Head of caudate nucleus (tissue), 42 donors: ENCODE measurements at places on chromosomes 6 and 20.

- DNase-seq, result no peak
Measured at GRCh38 chr6:77425671-77426070, 37.6 kb downstream of the HTR1B start.

- DNase-seq, result no peak
Measured at GRCh38 chr6:1763404-1763803, 153.7 kb downstream of the FOXC1 start.

GRCh38 chr20:57390604-57391438, at the start of gene RBM38:
Gene RBM38, plus strand, starts transcription at chr20:57391396. Its CDS starts 186 bp downstream, at chr20:57391582.
- DNase-seq, result peak; percentile 53

- DNase-seq, result no peak
Measured at GRCh38 chr6:79634491-79635231, 3.5 kb downstream of the SH3BGRL2 start.

- DNase-seq, result peak; percentile 61
Measured at GRCh38 chr6:113306552-113307145, 550.5 kb upstream of the MARCKS start.

DNA sequence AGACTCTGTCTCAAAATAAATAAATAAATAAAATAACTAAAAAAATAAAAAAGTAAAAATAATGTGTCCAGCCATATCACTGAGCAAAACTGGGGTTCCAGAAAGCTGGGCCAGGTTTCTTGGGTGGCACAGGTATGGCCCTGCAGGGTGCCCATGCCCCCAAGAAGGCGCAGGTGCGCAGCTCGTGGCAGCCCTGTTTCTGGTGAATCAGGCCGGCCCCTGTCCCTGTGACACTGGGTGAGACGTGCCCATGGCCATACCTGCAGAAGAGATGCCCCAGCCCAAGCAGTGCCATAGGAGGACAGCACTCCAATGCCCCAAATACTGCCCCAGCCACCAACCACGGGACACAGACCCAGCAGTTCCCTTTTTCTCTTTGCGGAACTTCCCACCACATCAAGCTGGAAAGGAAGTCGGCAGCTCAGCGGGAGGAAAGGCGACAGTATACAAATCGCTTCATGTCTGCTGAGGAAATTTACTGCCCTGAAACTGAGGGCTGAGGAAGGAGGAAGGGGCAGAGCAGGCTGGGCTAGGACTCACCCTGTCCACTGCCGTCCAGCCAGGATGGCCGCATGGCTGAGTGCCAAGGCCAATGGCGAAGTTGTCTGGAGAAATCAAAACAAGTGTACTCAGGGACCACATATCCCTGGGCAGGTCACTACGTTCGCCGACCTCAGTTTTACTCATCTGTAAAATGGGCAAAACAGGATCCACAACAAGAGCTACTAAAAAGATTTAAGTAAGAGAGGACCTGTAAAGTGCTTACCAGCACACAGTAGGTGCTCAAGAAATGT, 55.4 kb downstream of the PREX1 start:
- DNase-seq, result no peak

- DNase-seq, result no peak
Measured at GRCh38 chr6:52426667-52427066, 6.5 kb downstream of the EFHC1 start.

DNA sequence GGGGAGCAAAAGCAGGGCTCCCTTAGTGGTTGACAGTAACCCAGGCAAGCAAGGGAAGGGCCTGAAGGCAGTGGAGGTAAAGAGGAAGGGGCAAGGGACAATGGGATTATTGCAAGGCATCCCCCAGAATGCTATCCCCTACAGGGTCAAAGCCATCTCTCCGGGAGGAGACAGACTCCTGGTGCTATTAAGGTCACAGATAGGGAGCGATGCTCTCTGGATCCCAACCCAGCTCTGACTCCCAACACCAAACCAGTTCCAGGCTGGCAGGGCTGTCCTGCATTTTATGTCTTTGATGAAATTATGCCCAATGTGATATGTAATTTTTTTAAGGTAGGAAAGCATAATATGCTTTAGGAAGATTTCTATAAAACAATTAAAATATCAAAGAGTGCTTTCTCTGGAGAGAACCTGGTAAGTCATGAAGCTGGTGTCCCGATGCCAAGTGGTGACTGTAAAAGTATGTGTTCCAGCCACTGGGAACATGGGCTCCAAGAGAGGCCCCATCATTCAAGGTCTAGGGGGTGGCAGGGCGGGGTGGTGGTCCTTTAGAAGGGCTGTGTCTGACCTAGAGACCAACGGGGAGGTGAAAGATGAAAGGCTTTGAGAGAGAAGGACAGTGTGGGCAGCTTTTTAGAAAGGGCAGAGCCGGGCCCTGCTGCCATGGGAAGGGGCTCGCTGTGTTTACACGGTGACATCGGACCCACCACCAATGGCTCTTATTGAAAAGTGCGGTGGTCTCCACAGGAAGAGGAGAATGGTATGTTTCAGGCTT, 276.5 kb downstream of the CDC5L start:
- DNase-seq, result no peak

- DNase-seq, result no peak
Measured at GRCh38 chr6:156348424-156348823, 428.8 kb upstream of the ARID1B start.

GRCh38 chr20:2002365-2002764, 8.5 kb upstream of the PDYN start:
- no peak for DNase-seq

DNA sequence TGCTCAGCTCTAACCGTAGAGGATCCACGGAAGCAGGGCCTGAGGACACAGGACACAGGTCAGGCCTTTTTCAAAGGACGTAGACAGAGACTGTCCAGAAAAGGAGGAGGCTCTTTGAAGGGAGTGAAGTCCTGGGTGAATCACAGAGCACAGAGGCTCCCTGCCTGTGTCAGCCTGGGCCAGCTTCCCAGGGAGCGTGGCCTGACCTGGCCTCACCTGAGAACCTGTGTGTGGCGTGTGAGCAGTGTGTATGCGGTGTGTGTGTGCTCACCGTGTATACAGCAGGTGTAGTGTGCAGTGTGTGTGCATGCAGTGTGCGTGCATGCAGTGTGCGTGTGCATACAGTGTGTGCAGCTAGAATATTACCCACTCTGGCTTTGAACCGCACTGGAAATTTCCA, 56.0 kb upstream of the FNDC1 start:
- DNase-seq, result no peak

DNA sequence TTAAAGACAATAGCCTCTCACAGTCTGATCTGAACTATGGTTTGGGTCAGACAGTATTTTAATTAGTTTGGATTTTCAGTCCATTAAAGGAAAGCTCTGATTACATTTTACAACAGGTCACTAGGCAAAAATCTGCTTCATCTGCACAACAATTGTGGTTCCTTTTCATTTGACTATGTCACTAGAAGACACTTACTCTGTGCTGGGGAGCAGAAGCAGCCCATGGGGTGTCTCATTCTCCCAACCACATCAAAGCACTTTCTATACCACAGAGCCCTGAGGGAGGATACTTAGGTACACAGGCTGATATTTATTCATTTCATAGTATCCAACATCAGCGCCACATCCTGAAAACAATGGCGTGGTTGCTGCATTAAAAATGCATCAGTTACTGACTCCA, 36.6 kb upstream of the HDAC2 start:
- no peak for DNase-seq

GRCh38 chr20:12581644-12582289, 427.0 kb upstream of the SPTLC3 start:
- DNase-seq, result no peak

DNA sequence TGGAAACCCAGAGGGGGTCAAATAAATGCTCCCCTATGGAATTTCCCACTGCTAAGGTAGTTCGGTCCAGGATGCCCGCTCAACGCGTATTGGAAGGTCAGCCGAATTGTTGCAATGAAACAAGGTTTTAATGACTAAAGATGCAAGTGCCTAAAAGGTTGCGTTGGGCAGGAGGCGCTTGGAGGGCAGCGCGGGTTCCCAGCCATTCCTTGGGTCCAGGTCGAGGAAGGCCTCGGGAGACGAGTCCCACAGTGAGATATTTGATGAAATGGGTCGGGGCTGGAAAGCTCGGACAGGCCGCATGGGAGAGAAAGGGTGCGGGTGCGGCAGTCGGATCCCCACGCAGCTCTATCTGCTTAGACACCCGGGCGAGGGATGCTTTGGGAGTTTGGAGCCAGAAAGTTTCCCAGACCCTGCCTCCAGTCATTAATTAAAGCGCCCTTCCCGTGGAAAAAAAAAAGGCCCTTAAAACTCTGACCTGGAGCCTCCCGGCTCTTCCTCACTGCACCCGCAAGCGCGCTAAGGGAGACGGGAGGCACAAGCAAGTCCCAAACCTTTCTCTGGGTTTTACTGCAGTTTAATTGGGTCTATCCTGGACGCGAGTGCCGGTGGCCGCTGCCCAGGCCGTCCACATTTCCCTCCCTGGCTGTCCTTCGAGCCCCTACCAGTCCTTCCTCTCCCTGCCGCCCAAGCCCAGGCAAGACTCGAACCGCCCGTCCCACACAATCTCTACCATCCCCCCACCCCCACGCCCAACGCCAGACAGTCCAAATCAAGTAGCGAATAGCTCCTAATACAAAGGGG, 24.2 kb downstream of the TFAP2A start:
- DNase-seq, result no peak

GRCh38 chr6:21935561-21936028, 342.0 kb downstream of the SOX4 start:
- peak; percentile 73 for DNase-seq

DNA sequence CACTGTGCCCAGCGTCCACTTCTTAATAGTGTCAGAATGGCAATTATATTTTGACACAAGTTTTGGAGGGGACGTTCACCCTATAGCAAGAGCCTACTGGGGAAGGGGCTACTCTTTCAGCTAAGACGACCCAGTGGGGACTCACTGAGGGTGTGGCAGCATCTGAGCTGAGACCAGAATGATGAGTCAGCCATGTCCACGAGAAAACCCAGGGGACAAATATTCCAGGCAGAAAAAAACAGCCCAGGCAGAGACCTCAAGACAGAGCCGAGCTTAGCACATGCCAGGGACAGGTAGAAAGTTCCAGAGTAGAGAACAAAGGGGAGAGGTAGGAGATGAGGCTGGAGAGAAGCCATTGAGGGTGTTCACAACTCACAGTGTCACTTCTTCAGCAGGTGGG, 11.2 kb downstream of the CNBD2 start:
- DNase-seq, result no peak
